Vagina (tissue), 2 donors: ENCODE measurements at places on chromosomes 4 and X. TPM values are rescaled to one million over a fixed set of nuclear protein-coding genes. Genes with fewer than 3 reads are reported as not detected.

- no peak overlapping the region for H3K27ac ChIP-seq
- no peak overlapping the region for H3K4me3 ChIP-seq
- DNase-seq = no peak
- H3K27me3 ChIP-seq = no peaks in the 10 kb centered on the region
- H3K36me3 ChIP-seq = no peaks in the 10 kb centered on the region
- H3K4me1 ChIP-seq = peaks cover 10% of the 10 kb centered on the region
These were observed 24.0 kb downstream of the INTS6L start for GRCh38 chrX:135544338-135544948.

- no peak for DNase-seq
- H3K4me3 ChIP-seq = no peak overlapping the region
- H3K4me1 ChIP-seq = no peaks in the 10 kb centered on the region
- no peaks in the 10 kb centered on the region for H3K27me3 ChIP-seq
- no peak overlapping the region for H3K27ac ChIP-seq
These were observed 685.8 kb downstream of the GABRG1 start for GRCh38 chr4:45438047-45438446.

GRCh38 chr4:98864560-98864959 is 64.4 kb downstream of the EIF4E start:
- no peak overlapping the region for H3K27ac ChIP-seq
- H3K27me3 ChIP-seq = no peaks in the 10 kb centered on the region
- H3K4me1 ChIP-seq = no peaks in the 10 kb centered on the region

- H3K4me1 ChIP-seq = peaks cover 20% of the 10 kb centered on the region
- peaks cover 14% of the 10 kb centered on the region for H3K36me3 ChIP-seq
- DNase-seq = no peak
- H3K27ac ChIP-seq = no peak overlapping the region
- no peak overlapping the region for H3K4me3 ChIP-seq
- no peaks in the 10 kb centered on the region for H3K27me3 ChIP-seq
These were observed 37.7 kb downstream of the ANTXR2 start for GRCh38 chr4:80035336-80035735.

DNA sequence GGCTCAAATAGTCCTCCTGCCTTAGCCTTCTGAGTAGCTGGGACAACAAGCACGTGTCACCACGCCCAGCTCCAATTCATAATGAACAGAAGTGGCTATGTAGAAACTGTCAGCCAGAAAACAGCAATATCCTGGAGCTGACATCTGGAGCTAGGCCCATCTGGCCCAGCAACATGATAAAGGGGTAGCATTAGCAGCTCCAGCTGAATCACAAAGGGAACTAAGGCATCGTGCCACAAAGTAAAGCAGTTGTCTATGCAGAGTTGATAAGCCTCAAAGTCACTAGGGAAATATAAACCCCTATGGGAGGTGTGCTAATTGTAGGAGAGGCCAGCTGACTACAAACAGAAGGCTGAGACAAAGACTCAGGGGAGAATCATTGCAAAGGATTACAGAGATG is 270.5 kb upstream of the GPC4 start:
- H3K4me3 ChIP-seq = no peak overlapping the region
- no peak for DNase-seq
- no peak overlapping the region for H3K27ac ChIP-seq
- H3K27me3 ChIP-seq = no peaks in the 10 kb centered on the region

DNA sequence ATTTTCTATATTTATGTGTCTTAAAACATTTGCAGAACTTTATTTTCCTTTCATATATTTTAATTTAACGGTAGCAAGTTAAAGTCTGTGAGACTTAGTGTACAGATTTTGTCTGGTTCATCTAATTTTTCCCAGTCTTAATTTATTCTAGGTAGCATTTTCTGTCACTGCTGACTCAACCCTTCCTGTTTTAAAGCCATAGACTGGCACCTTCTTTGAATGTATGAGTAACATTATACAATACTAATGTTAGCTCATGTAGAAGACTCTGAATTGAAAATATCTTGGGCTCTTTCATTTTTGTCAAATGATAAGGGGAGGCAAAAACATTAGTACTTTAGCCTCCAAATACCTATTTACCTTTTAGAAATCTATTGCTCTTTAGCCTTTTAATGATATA is 43.6 kb downstream of the BLTP1 start:
- H3K27ac ChIP-seq = no peak overlapping the region
- no peaks in the 10 kb centered on the region for H3K4me1 ChIP-seq
- peaks cover 21% of the 10 kb centered on the region for H3K36me3 ChIP-seq
- H3K4me3 ChIP-seq = no peak overlapping the region
- DNase-seq = no peak
- no peaks in the 10 kb centered on the region for H3K27me3 ChIP-seq

DNA sequence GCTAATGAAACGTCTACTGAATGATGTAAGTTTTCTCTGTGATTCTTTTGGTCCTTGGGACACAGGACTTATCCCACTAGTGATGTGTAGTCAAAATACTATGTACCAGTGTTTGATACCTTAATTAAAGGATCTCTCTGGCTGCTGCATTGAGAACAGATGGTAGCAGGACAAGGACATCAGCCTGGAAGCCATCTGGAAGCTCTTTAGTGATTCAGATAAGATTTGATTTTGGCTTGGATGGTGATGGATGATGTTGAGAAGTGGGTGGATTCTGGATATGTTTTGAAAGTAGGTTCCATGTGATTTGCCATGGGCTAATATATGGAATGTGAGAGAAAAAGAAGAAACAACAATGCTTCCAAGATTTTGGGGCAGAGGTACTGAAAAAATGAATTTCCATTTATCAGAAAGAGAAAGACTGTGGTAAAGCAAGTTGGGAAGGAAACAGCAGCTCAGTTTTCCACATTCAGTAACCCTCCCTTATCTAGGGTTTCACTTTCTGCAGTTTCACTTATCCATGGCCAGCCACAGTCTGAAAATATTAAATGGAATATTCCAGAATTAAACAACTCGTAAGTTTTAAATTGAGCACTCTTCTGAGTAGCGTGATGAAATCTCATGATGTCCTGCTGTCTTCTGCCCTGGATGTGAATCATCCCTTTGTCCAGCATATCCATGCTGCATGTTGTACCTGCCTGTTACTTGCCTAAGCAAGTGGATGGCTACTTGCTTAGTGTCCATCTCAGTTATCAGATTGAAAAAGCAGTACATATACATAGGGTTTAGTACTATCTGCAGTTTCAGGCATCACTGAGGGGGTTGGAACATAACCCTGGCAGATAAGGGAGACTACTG is 15.6 kb downstream of the CD38 start:
- DNase-seq = no peak
- no peak overlapping the region for H3K27ac ChIP-seq
- H3K27me3 ChIP-seq = no peaks in the 10 kb centered on the region
- H3K36me3 ChIP-seq = no peaks in the 10 kb centered on the region
- H3K4me1 ChIP-seq = no peaks in the 10 kb centered on the region
- no peak overlapping the region for H3K4me3 ChIP-seq

DNA sequence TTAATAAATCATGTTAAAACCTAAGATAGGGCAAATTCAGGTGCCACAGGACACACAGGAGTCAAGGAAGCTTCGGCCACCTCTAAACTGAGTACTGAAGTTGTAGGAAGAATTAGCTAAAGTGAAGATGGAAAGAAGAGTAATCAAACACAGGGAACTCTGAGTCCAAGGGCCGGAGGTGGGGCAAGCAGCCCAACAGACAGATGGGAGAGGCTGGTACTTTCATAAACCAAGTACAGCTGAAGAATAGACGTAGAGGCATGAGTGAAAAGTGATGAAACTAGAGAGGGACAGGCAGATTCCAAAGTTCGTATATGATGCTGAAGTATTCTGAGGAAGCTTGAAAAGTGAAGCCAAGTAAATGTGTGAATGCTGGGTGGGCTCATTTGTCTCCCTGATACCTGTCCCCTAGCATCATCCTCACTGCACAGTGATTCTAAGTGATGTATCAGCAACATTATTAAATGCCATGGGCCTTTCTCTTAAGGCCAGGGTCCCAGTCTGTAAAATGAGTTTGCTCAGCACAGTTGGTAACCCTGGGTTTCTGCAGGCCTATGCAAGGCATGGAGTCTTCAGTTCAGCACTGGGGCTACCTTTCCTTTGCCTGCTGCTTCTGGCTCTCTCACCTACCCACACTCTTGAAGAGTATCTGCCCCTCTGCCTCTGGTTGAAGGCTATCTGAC is 203.3 kb downstream of the NR3C2 start:
- no peaks in the 10 kb centered on the region for H3K27me3 ChIP-seq
- no peaks in the 10 kb centered on the region for H3K36me3 ChIP-seq
- no peaks in the 10 kb centered on the region for H3K4me1 ChIP-seq
- no peak overlapping the region for H3K4me3 ChIP-seq
- no peak overlapping the region for H3K27ac ChIP-seq
- DNase-seq = no peak

DNA sequence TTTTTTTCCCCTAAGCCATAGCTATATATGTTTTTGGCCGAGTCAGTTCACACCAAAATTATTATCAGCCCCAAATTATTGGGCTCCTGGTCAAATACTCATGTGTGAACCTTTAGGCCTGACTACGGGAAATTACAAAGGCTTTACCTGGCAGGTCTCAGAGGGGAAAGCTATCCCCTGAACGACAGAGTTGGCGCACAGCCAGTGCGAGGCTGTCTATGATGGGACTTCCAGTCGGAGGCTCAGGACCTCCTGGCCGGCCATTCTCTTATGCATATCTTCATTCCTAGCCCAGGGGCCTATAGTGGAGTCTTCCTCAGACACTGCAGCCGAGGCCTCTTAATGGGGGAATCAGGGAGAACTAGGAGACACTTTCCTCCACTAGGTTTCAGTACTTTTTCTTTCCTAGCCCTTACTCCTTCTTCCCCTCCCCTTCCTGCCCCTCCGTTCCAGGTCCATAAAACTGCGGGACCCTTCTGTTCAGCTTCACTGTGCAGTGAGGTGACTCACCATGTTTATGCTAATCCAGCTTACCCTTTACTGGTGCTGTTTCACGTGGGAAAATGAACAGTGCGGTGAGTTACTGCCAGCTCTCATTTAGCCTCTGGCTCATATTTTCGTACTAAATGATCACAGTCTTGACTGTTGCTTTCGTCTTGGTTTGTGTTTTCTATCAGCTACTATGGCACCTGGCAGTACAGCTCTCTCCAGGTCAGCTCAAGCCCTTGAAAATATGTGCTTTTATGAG is 533.9 kb downstream of the FSTL5 start:
- no peaks in the 10 kb centered on the region for H3K36me3 ChIP-seq
- H3K4me1 ChIP-seq = no peaks in the 10 kb centered on the region
- H3K4me3 ChIP-seq = no peak overlapping the region
- no peaks in the 10 kb centered on the region for H3K27me3 ChIP-seq
- DNase-seq = no peak

- no peak for DNase-seq
- H3K4me1 ChIP-seq = no peaks in the 10 kb centered on the region
- H3K36me3 ChIP-seq = no peaks in the 10 kb centered on the region
- no peak overlapping the region for H3K4me3 ChIP-seq
These were observed 2399.8 kb upstream of the TENM3 start for GRCh38 chr4:179843370-179843769.

- H3K27ac ChIP-seq = no peak overlapping the region
- no peaks in the 10 kb centered on the region for H3K4me1 ChIP-seq
- H3K4me3 ChIP-seq = no peak overlapping the region
- no peaks in the 10 kb centered on the region for H3K27me3 ChIP-seq
- DNase-seq = no peak
These were observed 76.6 kb downstream of the F11 start for GRCh38 chr4:186342582-186342981.

DNA sequence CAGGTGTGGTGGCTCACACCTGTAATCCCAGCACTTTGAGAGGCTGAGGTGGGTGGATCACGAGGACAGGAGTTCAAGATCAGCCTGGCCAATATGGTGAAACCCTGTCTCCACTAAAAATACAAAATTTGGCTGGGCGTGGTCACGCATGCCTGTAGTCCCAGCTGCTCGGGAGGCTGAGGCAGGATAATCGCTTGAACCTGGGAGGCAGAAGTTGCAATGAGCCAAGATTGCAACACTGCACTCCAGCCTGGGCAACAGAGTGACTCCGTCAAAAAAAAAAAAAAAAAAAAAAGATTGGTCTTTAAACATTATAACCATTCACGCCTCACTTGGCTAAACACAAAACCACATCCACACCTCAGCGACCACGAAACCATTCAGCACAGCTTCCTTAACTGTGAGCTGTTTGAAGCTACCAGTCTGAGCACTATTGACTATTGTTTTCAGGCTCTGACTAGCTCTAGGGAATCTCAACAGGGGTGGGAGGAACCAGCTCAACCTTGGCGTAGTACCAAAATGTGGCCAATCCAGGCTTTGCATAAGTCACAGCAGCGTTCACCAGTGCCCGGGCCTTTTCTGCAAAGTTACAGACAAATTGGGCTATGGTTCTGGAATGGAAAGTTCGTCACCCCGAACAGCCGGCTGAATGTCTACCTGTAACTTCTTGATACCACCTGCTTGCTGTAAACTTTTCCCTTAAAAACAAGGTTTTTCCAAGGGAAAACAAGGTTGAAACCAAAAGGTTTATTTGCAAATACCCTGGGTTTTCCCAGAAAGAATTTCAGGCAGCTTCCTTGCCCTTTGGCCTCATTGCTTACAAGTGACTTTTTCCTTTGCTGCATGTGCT is 73.6 kb upstream of the DHX15 start:
- peaks cover 8% of the 10 kb centered on the region for H3K4me1 ChIP-seq
- no peak overlapping the region for H3K27ac ChIP-seq
- no peaks in the 10 kb centered on the region for H3K36me3 ChIP-seq
- no peak overlapping the region for H3K4me3 ChIP-seq
- no peaks in the 10 kb centered on the region for H3K27me3 ChIP-seq
- no peak for DNase-seq

- no peaks in the 10 kb centered on the region for H3K27me3 ChIP-seq
- no peak overlapping the region for H3K4me3 ChIP-seq
- no peaks in the 10 kb centered on the region for H3K4me1 ChIP-seq
- H3K36me3 ChIP-seq = no peaks in the 10 kb centered on the region
These were observed 123.2 kb downstream of the RPS6KA6 start for GRCh38 chrX:84064814-84065213.

- H3K4me3 ChIP-seq = no peak overlapping the region
- H3K36me3 ChIP-seq = no peaks in the 10 kb centered on the region
- H3K27me3 ChIP-seq = no peaks in the 10 kb centered on the region
- no peak overlapping the region for H3K27ac ChIP-seq
- no peak for DNase-seq
- H3K4me1 ChIP-seq = peaks cover 10% of the 10 kb centered on the region
These were observed 14.1 kb upstream of the PAPSS1 start for GRCh38 chr4:107734120-107734519.

- no peaks in the 10 kb centered on the region for H3K36me3 ChIP-seq
- no peaks in the 10 kb centered on the region for H3K27me3 ChIP-seq
- H3K27ac ChIP-seq = no peak overlapping the region
- H3K4me3 ChIP-seq = no peak overlapping the region
- DNase-seq = no peak
These were observed 2320.6 kb upstream of the AGA start for GRCh38 chr4:179762840-179763239.

- H3K4me1 ChIP-seq = no peaks in the 10 kb centered on the region
- no peak overlapping the region for H3K4me3 ChIP-seq
- H3K36me3 ChIP-seq = no peaks in the 10 kb centered on the region
- no peak for DNase-seq
These were observed 89.7 kb downstream of the OPHN1 start for GRCh38 chrX:68343551-68343950.

- H3K27ac ChIP-seq = no peak overlapping the region
- H3K4me3 ChIP-seq = no peak overlapping the region
- no peaks in the 10 kb centered on the region for H3K36me3 ChIP-seq
- no peaks in the 10 kb centered on the region for H3K27me3 ChIP-seq
- H3K4me1 ChIP-seq = no peaks in the 10 kb centered on the region
These were observed 20.9 kb upstream of the PRSS12 start for GRCh38 chr4:118373614-118374255.

- no peak for DNase-seq
- peak overlapping the region; percentile 83 for H3K27ac ChIP-seq
- H3K36me3 ChIP-seq = peaks cover under 1% of the 10 kb centered on the region
- H3K4me1 ChIP-seq = peaks cover 7% of the 10 kb centered on the region
- H3K27me3 ChIP-seq = no peaks in the 10 kb centered on the region
These were observed 1.2 kb downstream of the DYNLT3 start for GRCh38 chrX:37846141-37846540.

Gene CLNK
- not detected for total RNA-seq

Gene CLDN22
- total RNA-seq = not detected

Gene ZNF674
- total RNA-seq = 5.2 TPM

Gene REELD1
- 0.74 TPM for total RNA-seq

Gene TLR1
- 10.3 TPM for total RNA-seq

Gene NPFFR2
- not detected for total RNA-seq
